HTR-8/SVneo (cell line): ENCODE measurements at places on chromosomes 1 and 21.

DNA sequence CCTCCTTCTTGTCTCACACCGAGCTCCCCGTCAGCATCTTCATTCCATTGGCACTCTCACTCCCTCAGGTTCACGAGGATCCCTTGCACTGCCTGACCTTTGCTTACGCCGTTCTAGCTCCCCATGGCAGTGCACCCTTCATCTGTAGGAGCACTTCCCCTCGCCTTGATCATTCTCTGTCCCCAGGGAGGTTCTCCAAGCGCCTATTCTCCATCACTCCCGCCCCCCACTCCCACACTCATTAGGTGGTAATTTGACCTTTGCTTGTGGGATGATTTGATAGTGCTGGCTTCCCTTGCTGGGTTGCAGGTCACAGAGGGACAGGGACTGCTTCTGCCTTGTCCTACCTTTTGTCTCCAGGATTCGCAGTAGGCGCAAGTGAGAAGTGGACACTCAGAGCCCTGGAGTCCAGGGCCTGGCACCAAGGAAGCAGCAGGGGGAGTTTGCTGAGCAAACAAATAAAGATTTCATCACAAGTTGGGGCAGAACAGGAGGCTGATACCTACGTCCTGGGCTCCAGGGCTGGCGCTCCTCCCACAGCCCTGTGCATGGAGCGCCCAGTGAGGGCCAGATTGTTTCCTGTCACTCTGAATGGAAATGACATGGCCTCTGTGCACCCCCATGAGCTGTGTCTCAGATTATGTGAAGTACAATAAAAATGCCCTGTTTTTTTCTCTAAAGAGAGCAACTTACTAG lies 82.0 kb upstream of the RUNX3 start:
- no peak for DNase-seq

GRCh38 chr1:239997515-239998311 lies 94.0 kb upstream of the FMN2 start:
- DNase-seq = peak; percentile 39

GRCh38 chr1:41739061-41739955 lies 179.4 kb downstream of the HIVEP3 start:
- no peak for DNase-seq

DNA sequence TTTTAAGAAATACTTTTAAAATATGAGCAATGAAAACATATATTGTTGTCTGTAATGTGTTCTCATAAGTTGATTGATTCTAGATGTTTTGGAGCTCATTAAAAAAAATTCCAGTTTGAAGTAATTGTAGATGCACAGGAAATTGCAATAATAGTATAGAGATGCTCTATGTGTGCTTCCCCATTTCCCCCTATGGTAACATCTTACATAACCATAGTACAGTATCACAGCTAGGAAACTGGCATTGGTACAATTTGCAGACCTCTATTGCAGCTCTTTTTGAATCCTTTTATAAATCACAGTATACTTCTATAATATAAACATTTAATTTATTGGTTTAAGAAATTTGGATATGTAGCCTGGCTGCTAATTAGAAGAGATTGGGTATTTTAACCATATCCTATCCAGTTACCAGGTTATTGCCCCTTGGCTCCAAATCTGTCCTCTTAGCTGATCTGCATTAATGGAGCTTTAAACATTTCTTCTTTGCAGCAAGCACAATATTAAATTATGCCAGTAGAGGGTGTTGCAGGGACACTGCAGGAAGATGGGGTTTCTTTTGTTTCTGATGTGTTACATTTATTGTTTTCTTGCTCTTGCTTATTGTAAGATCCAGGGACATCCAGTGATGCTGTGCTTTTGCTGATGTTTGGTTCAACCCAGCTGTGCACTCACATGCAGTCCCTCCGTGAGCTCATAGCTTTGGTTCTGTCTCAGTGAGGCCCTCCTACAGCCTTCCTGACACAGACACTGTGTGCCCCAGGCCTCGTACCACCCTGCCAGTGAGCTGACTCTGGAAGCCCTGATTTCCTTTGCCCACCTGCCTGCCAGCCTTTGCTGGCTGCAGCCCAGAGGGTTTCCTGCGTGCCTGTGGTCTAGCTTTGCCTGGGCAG lies 103.3 kb downstream of the RABGAP1L start:
- DNase-seq = peak; percentile 54

DNA sequence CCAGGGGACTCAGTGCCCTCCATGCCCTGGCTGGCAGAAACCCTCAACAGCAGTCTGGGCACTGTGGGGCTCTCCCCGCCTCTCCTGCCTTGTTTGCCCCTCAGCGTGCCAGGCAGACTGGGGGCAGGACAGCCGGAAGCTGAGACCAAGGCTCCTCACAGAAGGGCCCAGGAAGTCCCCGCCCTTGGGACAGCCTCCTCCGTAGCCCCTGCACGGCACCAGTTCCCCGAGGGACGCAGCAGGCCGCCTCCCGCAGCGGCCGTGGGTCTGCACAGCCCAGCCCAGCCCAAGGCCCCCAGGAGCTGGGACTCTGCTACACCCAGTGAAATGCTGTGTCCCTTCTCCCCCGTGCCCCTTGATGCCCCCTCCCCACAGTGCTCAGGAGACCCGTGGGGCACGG lies 2.8 kb upstream of the TAS1R3 start:
- no peak for DNase-seq

DNA sequence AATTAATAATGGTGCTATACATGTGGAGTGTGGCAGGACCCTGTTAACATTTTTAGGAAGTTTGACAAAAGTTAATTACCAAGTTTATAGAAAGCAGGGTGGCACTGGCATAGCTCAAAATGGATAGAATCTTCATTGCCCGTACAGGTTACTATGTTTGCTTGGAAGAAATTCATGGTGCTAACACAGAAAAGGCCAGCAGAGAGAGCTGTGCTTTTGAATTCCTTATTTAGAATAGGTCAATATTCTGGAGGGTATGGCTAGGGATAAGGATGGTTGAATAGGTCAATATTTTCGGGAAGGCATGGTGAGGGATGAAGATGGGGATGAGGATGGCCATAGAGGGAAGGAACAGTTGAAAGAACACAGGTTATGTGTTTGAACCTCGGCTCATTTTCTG lies 345.1 kb downstream of the LMO4 start:
- no peak for DNase-seq

DNA sequence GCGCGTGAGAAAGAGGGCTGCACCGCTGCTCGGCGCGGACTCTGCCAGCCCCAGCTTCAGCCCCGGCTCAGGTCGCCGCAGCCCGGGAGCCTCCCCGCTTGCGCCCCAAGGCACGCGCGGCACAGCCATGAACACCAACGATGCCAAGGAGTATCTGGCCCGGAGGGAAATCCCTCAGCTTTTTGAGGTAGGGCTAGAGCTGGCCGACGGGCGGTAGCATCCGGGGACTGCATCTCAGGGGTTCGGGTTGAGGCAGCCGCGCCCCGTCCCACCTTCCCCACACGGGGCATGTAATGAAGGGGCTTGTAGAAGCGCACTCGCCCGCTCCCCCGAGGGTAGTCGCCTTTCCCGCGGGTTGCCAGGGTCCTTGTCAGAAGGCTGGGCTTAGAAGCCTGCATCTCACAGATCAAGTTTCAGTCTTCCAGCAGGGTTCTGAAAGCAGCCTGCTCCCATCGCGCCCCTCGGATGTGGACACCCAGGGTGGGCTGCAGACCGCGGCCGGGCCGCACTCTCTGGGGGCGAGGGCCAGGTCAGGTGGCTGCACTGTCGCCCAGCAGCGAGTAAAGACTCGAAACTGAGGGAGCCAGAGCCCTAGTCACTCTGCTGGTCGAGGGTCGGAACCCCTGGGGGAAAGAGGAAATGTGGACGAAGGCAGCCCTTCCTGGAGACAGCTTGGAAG lies 507 bp downstream of the AK5 start:
- peak; percentile 19 for DNase-seq

DNA sequence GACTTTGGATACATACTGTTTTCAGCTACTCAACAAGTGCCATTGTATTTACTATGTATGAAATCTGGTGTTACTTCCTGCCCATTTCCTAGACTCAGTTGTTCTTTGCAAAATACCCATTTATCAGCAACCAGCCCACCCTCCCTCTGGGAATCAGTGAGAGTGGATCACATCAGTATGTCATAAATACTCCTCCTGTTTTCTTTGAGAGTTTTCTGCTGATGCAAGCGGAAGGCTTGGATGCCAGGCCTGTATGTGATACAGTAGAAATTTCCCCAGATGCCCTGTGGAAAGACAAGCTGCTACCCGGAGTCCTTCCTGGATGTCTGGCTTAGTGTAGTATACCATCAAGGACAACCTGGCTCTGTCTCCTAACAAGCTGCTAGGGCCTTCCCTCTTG lies 2.4 kb upstream of the PTPRC start:
- DNase-seq = no peak

- no peak for DNase-seq
Observed at GRCh38 chr1:47947531-47947930, 49.7 kb downstream of the TRABD2B start.

DNA sequence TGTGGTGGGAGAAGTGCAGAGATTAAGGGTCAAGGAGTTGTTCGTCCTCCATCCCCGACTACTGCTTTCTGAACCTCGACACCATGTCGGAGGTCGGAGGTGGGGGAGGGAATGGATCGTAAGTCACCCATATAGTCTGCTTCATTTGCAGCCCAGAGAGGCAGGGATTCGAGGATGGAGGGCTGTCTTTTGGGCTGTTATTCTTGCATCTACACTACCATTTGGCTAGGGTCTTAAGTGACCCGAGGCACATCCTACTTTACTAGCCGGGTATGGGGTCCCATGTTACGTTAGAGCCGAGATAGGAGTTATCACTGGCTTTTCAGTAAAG lies 578 bp downstream of the USP21 start:
- no peak for DNase-seq

DNA sequence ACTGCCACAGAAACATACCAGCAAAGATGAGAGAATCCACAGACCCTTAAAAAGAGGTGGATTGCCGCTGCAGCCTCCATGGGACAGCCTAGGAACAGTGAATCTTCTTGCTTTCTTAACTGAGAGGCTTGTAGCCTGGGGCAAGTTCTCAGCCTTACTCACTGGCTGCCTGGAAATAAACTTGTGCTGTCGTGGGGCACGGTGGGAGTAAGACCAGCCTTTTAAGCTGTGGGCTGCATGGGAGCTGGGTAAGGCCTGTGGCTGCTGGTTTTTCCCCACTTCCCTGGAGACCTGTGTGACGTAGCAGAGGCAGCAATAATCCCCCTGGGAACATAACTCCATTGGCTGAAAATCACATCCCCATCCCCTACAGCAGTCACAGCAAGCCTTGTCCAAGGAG lies 30.8 kb downstream of the CD2 start:
- DNase-seq = no peak

DNA sequence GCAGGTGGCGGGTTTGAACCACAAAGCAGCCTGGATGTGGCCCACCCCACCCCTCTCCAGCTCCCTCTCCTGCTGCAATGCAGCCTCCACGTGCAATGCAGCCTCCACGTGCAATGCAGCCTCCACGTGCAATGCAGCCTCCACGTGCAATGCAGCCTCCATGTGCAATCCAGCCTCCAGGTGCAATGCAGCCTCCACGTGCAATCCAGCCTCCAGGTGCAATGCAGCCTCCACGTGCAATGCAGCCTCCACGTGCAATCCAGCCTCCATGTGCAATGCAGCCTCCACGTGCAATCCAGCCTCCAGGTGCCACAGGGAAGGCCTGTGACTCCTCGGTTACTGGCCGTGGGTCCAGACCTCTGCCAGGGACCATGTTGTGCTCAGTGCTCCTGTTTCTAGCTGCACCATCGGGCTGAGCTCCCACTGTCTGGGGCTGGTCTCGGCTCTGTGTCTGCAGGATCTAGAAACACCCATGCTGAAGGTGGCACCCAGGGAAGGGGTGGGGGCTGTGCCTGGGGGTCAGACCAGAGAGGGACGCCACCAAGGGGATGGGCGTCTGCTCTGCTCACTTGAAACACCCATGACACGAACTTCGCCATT lies 11.9 kb upstream of the LRRC3 start:
- DNase-seq = no peak

GRCh38 chr1:53572065-53572814 lies 113.0 kb downstream of the DMRTB1 start:
- DNase-seq = peak; percentile 69

DNA sequence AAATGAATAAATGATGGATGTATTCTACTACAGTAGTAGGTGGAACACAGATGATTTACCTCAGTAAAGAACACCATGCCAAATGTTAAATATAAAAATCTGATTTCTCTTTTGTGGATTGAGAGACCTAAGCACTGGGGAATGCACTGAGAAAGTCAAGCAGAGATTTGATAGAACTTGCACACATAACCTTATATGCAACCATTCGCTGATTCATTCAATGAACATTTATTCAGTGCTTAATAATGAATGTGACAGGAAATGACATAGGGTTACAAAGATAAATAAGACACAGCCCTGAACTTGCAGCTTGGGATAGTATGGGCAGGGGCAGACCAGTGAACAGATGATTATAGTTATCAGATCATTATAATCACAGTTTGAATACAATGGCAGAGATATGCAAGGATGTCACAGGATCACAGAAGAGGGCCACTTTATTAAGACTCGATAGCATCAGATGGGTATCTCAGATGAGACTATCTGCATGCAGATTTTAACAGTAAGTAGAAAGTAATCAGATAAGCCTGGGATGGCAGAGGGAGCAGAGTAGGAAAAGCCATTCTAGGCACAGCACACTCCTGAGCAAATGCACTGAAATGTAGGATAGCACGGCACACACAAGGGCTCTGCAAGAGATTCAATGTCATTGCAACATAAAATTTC lies 169.4 kb downstream of the ASTN1 start:
- no peak for DNase-seq

DNA sequence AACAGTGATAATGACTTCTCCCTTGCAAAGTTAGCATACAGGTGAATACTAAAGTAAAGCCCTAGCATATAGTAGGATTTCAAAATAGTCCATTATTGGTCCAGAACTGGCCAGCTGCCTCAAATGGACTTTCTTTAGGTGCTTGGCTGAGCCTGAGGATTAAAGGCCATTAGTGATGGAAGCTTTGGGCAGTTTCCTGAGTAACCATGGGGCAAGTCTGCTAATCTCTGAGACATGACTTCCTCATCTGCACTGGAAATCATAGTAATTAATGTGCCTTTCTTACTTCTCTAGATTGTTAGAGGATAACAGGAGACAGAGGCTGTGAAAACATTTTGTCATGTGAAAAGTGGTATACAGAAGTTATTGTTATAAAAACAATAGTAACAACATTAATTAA lies 156.5 kb upstream of the UBE2U start:
- no peak for DNase-seq

- DNase-seq = no peak
Observed at GRCh38 chr1:82044111-82044510, 243.4 kb downstream of the ADGRL2 start.

- no peak for DNase-seq
Observed at GRCh38 chr1:116333171-116334014, 39.7 kb upstream of the ATP1A1 start.

DNA sequence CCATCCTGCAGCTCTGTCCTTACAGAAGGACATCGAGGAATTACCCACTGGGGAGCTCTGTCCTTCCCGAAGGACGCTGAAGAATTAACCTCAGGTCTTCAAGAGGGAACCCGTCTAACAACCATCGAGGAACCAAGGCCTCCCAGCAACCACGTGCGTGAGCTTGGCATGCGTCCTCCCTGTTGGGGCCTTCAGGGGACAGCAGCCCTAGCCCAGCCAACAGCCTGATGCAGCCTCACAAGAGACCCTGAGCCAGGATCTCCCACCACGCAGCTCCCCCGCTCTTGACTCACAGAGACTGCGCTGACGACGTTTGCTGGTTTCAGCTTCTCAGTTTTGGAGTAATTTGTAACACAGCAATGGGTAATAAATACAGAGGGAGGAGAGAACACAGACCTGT lies 19.6 kb upstream of the AGPAT3 start:
- DNase-seq = no peak

- DNase-seq = no peak
Observed at GRCh38 chr1:169250022-169250421, 117.6 kb downstream of the NME7 start.
